Stimulated activated CD4-positive, alpha-beta T cell treated with anti-CD3 and anti-CD28 coated beads, TNF-alpha, amount 100 ng/mL, for 1 hour (primary cell): ENCODE measurements at places on chromosomes 2 and 18.

- no peak for DNase-seq
Measured at GRCh38 chr2:76953733-76954347, 568.3 kb downstream of the LRRTM4 start.

GRCh38 chr2:237341872-237342271 is 72.1 kb downstream of the COL6A3 start:
- no peak for DNase-seq

GRCh38 chr2:309148-309953 is 21.5 kb upstream of the ALKAL2 start:
- DNase-seq: no peak

DNA sequence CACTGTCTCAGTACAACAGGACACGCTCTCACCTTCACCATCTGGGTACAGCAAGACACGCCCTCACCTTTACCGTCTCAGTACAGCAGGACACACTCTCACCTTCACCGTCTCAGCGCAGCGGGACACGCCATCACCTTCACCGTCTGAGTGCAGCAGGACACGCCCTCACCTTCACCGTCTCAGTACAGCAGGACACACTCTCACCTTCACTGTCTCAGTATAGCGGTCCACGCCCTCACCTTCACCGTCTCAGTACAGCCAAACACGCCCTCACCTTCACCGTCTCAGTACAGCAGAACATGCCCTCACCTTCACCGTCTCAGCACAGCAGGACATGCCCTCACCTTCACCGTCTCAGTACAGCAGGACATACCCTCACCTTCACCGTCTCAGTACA is 109.9 kb upstream of the CTDP1 start:
- no peak for DNase-seq
